Cerebellar nuclear complex (tissue), 1 donor: ENCODE measurements at places on chromosomes 2 and 18.

GRCh38 chr2:178478130-178478438 lies 316 bp downstream of the FKBP7 start:
- no peak for DNase-seq

DNA sequence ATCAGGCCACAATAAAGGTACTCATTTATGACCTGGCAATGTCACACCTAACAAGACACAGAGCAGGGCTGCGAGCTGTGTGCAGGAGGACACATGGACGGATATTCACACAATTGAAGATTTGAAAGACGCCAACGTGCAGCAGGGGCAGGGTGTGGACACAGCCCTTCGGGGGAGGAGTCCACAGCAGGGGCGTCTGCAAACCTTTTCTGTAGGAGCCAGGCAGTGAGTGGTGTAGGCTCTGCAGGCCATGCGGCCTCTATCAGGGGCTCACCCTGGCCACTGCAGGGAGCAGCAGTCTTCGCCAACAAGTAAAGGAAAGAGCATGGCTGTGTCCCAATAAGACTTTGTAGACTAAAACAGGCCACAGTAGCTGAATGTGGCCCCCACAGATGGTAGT lies 125.7 kb upstream of the SNTG2 start:
- DNase-seq = no peak

GRCh38 chr2:94984964-94985575 lies 40.4 kb upstream of the MAL start:
- DNase-seq = no peak

GRCh38 chr2:12432985-12433625 lies 283.6 kb upstream of the TRIB2 start:
- DNase-seq = no peak

- DNase-seq = no peak
Measured at GRCh38 chr2:235897992-235898391, 270.2 kb downstream of the GBX2 start.

GRCh38 chr18:74914648-74915047 lies 294.3 kb downstream of the PTGR3 start:
- DNase-seq = no peak

DNA sequence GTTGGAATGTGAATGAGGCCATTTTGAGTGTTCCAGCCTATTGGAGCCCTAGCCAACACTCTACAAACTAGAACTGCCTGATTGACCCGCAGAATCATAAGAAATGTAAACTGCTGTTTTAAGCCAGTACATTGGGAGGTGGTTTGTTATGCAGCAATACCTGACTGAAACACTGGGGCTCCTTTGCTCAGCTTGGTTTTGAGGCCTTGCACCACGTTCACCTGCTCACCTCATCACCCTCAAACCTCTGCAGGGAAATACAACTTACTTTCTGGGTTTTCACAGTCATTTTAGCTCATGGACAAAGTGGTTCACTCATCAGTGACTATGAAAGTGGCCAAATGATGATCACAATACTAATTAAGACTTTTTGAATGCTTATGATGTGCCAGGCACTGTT lies 10.9 kb upstream of the DARS1 start:
- DNase-seq = no peak

DNA sequence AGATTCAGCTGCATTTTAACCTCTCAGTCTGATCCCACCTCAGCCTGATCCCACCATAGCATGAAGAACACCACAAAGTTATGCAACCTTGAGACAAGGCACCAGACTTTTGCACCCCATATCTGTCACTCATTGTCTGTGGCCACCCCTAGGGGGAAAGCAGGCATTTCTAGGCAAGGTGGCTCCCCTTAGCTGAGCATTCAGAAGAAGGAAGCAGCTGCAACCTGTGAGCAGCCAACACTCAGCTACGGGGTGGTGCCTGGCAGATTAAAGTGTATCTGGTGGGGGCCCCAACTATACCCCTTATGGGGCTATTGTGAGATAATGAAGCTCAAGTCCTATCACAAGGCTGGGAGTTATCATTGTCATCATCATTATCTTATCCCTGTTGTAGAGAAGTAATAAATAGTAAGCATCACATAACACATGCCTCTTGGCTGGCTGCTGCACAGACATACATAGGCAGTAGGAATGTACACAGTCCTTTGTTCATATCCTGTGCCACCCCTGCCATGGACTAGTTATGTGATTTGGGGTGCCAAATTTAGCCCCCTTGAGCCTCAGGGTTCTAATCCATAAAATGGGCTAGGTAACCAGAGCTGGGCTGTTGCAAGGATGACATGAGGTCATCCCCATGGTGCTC lies 20.6 kb upstream of the TMEM163 start:
- DNase-seq = no peak

- no peak for DNase-seq
Measured at GRCh38 chr2:114769110-114769509, 326.7 kb downstream of the DPP10 start.

GRCh38 chr2:99255491-99256318 lies at the start of gene LYG2:
TSS of gene LYG2 (minus strand) at chr2:99255666. CDS start at chr2:99254260, 1,406 bp downstream.
- no peak for DNase-seq

DNA sequence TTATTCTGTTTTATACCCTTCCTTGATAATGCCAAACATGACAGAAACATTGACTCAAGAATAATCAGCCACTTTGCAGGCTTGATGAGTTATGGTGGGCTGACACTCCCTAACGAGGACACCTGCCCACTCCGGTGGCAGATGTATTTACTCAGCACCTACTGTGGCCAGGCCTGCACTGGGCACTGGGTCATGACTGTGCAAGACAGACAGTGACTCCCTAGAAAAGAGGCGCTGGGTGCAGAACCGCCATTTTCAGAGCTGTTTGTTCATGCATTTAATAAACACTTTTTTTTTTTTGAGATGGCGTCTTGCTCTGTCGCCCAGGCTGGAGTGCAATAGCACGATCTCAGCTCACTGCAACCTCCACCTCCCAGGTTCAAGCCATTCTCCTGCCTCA lies 32.5 kb downstream of the SNED1 start:
- no peak for DNase-seq

DNA sequence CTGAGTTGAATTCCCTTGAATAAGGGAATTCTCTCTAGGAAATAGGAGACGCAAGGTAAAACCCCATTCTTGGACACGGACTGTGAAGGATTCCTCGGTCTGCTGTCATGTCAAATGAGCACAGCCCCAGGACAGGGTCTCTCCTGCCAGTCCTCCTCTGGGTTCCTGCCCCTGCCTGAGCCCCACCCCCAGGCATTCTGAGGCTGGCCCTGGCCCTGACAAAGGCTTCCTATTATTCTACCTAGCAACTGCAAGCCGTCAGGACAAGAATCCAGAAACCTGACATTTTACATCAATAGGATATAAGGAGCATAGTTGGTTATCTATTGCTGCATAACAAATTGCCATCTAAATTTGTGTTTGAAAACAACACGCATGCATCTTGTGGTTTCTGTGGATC lies 253.3 kb upstream of the AGAP1 start:
- DNase-seq = no peak

- DNase-seq = no peak
Measured at GRCh38 chr2:97761192-97761591, 47.8 kb downstream of the ZAP70 start.

DNA sequence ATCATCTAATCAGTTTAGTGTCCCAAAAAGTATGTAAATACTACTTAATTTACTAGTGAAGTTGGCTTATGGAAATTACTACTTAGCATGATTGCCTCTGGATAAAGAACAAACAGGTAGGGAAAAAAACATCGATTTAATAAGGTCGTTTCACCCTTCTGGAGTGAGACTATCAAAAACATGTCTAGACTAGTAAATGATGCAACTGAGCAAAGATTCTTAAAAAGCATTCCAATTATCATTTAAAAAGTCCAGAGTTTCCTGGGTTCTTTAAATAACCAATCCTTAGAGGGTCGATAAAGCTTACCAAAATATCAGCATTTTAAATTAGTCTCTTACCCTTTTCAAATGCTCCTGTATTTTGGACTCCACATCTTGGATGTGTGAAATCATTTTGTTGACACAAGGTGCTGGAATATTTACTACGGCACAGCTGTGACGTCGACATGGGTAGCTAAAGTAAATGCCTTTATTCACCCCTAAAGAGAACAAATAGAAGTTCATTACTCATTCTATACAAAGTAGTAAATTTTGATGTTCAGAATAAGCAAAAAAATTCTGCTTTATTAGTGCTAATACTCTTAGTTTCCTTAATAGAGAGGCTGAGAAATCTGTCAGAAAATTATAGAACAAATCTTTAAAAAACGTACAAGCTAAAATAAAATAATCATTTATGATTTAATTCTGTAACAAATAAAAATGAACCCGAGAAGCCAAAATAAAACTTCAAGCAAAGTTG lies 70.6 kb downstream of the CCDC178 start:
- no peak for DNase-seq

- no peak for DNase-seq
Measured at GRCh38 chr18:78769502-78770105, 210.0 kb upstream of the SALL3 start.
